Activated CD4-positive, alpha-beta T cell treated with anti-CD3 and anti-CD28 coated beads, Interleukin-2, amount 50 U/mL, for 4 hours (primary cell): ENCODE measurements at places on chromosomes 12 and 14.

DNA sequence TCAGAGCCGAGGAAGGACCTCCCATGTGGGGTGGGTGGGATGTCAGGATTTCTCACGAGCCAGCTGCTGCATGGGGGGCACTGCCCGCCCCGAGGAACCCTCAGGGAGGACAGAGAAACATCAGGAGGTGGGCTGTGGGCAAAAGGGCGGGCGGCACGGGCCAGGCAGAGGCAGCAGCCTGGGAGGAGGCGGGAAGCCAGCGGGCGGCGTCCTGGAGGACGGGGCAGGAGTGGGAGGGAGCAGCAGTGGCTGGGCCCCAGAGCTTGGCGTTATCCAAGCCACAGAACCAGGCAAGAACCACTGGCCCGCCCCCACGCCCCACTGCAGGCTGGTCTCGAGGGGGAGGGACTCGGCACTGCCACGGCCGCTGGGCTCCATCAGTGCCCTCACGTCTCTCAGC, 2.4 kb downstream of the C14orf180 start:
- no peak for DNase-seq

DNA sequence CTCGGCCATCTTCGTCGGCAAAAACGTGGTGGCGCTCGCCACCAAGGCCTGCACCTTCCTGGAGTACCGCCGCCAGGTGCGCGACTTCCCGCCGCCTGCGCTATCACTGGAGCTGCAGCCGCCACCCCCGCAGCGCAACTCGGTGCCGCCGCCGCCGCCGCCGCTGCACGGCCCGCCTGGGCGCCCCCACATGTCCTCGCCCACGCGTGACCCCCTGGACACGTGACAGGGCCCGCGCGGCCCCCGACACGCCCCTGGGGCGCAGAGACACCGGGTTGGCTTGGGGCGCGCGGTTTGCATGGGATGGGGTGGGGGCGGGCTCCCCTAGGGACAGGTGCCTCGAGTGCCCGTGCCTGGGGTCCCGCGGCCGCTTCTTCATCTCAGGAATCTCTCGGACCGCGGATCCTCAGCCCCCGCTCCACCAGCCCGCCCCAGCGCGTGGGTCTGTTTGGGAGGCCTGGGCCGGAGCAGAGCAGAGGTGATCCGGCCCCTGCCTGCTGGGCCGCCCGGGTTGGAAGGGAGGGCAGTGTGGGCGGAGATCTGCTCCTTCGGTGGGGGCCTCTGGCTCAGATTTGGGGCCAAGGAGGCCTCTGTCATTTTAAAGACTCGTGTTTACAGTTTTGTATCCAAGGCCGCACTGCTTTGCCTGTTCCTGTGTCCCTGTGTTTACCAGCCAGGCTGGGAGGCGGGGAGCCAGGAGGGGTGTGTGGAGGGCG, 3.3 kb downstream of the TMEM121 start:
- DNase-seq, result peak; percentile 37

- DNase-seq, result no peak
These were observed 114.5 kb downstream of the RAD51B start for GRCh38 chr14:67934087-67934486.

DNA sequence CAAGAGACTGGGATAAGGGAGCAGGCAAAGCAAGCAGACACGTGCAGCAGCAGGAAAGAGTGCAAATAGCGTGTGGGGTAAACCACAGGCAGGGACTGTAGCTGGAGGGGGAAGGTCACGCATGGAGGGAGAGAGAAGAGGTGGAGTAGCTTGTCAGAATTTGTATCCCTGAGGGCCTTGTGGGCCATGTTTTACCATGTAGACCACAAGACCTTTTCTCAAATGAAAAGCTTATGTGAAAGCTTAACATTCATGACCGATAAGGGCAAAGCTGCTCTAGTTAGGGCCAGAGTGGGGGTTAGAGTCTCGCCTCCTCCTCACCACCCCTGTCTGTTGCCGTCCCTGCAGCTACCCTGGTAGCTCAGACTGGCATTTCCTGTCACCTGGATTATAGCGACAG, 152.9 kb upstream of the E2F7 start:
- no peak for DNase-seq

DNA sequence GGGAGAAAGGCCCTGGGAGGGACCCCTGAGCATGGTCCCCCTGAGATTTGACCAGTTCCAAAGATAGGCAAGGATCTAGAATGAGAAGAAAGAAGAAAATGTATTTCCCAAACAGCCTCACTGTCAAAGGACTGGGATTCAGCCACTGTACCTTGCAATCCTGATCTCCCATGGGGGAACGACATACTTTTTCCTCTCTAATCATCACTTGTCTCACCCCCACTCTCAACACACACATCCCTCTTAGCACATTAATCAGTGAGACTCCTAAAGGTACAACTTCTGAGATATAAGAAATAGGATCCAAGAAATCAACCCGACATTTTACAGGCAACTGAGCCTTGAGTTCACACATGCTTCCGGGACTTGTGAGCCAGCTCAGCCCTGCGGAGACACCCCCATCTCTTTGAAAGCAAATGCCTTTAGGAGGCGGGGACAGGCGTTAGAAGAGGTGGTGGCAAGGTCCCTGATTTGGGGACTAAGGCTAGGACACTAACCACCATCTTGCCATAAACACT, 1.4 kb downstream of the MAP3K9 start:
- peak; percentile 56 for DNase-seq

- DNase-seq, result no peak
These were observed 32.2 kb downstream of the TESC start for GRCh38 chr12:117067016-117067415.

DNA sequence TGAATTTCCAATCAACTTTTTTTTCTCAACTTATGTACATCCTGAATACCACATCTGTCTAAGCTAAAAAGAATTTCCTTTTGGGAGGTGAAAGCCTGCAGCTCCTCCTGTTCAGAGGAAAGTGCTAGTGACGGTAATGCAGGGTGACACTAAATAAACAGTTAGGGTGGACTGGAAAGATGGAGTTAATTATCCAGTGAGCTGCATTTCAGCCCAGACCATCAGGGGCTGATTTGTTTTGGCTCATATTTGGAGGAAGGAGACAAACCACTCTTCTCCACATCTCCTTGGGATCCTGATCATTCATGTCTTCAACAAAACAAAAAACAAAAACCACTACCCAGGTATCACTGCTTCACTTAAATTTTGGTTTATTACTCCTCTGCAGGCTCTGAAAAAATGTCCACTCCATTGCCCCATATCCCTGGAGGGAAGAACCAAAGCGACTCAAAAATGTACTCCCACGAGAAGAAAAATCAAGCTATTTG, 5.1 kb upstream of the SIX1 start:
- DNase-seq, result no peak

DNA sequence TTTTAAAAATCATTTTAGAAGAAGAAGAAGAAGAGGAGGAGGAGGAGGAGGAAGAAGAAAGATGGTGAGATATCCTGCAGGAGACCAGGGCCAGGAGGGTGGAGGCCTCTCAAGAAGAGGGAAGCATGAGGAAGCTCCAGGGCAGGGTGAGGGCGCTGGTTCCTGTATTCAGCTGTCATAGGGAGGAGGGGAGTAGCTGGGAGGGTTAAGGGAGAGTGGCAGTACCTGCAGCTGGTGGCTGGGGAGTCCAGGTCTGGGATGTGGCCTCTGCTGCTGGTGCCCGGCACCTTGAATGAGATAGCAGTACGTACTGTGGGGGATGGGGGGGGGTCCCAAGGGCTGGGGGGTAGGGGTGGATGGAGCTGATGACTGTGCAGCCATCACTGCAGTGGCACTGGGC, 9.8 kb downstream of the RBP5 start:
- no peak for DNase-seq

- no peak for DNase-seq
These were observed 56.3 kb downstream of the SIX6 start for GRCh38 chr14:60565211-60565610.

GRCh38 chr14:30330445-30330844, 228.5 kb upstream of the G2E3 start:
- DNase-seq, result no peak

DNA sequence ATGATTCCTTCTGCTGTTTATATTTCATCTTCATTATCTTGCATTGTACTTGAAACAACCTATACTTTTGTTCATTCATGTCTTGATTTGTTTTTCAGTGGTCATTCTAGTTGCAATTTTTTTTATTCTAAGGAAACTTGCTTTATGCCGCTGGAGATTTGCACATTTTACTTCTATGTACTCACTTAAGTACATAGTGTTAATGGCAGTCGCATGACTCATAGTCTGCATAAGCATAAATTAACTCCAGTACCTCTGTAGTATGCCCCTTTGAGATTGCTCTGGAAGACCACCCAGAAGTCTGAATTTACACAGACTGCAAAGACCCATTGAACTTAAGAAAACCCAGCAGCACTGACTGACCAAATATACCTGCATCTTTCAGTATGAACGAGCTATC, 77.0 kb downstream of the MSRB3 start:
- no peak for DNase-seq

GRCh38 chr12:1634590-1635191, 5.7 kb downstream of the WNT5B start:
- peak; percentile 53 for DNase-seq

- DNase-seq, result no peak
These were observed 1086.5 kb downstream of the SLC6A15 start for GRCh38 chr12:83826112-83826511.

GRCh38 chr12:95116773-95117172, 43.4 kb upstream of the NR2C1 start:
- no peak for DNase-seq

GRCh38 chr12:7712841-7713442, 1.7 kb downstream of the DPPA3 start:
- DNase-seq, result no peak

DNA sequence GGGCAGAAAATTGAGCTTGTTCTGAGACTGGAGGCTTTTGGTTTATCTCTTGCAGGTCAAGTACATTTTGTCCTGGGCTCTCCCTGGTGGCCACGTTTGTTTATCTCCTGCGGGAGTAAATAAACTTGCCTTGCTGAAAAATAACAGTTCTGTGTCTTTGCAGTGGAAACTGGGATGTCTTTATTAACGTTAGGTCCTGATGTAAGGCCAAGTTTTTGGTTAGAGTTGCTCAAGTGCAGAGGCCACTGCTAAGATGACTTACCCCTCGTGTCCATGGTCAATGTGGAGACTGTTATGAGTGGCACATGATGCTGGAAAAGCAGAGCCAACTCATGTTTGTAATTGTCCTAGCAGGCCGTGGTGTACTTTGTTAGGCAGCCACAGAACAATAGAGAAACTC, 3.8 kb downstream of the PTPN11 start:
- no peak for DNase-seq

DNA sequence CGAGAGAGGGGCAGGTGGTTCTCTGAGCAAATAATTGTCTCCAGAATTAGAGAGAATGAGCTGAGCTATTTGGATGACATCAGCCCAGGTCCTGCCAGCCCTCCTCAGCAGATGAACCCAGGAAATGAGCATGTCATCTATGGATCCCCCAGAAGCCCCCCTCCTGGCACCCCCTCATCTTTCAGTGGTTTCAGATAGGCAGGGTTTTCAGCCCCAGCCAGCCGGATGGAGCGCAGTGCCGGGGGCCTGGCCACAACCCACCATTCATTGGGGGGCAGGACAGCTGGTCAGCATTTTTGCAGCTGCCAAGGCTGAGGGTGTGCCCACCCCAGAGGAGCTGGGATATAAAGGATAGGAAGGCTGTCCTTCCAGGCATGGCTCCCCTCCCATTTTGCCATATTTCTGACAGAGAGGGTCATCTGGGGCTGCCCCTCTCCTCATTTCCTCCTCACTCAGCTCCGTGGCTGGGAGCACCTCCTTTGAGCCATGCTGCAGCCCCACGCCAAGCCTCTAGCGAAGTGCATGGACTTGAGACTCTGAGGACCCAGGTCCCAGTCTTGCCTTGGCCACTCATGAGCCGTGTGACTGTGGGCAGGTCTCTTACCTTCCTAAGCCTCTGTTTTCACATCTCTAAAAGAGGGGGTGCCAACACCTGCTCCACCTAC, 6.0 kb upstream of the KRT71 start:
- no peak for DNase-seq

DNA sequence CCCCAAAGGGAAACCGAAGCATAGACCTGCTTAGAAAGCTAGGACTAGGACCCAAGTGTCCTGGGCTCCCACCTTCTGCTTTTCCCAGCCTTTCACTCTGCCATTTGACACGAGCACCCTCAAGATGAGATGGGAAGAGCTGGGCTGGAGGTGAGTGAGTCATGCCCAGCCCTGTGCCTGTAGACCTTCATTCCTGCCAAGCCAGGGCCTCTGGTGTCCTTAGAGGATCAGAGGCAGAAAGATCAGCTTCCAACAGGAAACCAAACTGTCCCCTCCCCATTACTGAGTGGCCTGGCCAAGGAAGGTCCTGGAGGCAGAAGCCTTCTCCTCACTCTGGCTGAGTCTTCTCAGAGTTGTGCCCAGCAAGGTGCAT, 3.5 kb downstream of the TMEM63C start:
- no peak for DNase-seq

- no peak for DNase-seq
These were observed 1025.7 kb upstream of the TMEM132C start for GRCh38 chr12:127241072-127241817.

- DNase-seq, result no peak
These were observed 211.0 kb upstream of the GARIN6 start for GRCh38 chr12:99436584-99436983.

DNA sequence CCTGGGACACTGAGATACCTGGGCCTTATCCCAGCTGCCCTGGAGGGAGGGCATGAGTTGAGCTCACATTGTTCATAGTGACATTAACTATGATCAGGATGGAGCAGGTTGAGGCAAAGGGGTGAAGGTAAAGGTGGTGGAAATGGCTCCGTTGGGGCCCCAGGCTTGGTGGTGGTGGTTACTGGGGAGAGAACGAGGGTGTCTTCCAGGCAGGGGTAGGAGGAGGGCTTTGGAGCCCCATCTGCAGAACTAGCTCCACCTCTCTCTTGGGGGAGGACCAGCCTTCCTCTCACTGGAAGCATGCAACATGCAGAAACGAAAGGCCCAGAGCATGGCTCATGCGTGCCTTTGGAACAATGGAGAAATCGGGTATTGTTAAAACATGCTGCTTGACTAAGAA, 217.0 kb downstream of the SLC41A2 start:
- DNase-seq, result no peak

- no peak for DNase-seq
These were observed 28.3 kb downstream of the NPC2 start for GRCh38 chr14:74464785-74465184.

- DNase-seq, result no peak
These were observed 788.9 kb upstream of the TBX3 start for GRCh38 chr12:115472852-115473251.
